CD4-positive, CD25-positive, alpha-beta regulatory T cell (primary cell): ENCODE measurements at places on chromosomes 11 and 22. TPM values are rescaled to one million over a fixed set of nuclear protein-coding genes. Genes with fewer than 3 reads are reported as not detected.

SPDYC gene
- not detected for total RNA-seq

TMA7B gene
- total RNA-seq, result 13.0 TPM

IFTAP gene
- total RNA-seq, result not detected

ST14 gene
- total RNA-seq, result not detected

PDE3B gene
- total RNA-seq, result 99.5 TPM

FIBIN gene
- total RNA-seq, result not detected

ZNF280B gene
- total RNA-seq, result 1.0 TPM

GPR137 gene
- 26.0 TPM for total RNA-seq

GRCh38 chr11:85127349-85127748, 499.8 kb downstream of the DLG2 start:
- no peak overlapping the region for H3K4me3 ChIP-seq
- no peak for DNase-seq
- no peak overlapping the region for H3K27ac ChIP-seq
- H3K36me3 ChIP-seq, result no peaks in the 10 kb centered on the region
- no peaks in the 10 kb centered on the region for H3K4me1 ChIP-seq

DNA sequence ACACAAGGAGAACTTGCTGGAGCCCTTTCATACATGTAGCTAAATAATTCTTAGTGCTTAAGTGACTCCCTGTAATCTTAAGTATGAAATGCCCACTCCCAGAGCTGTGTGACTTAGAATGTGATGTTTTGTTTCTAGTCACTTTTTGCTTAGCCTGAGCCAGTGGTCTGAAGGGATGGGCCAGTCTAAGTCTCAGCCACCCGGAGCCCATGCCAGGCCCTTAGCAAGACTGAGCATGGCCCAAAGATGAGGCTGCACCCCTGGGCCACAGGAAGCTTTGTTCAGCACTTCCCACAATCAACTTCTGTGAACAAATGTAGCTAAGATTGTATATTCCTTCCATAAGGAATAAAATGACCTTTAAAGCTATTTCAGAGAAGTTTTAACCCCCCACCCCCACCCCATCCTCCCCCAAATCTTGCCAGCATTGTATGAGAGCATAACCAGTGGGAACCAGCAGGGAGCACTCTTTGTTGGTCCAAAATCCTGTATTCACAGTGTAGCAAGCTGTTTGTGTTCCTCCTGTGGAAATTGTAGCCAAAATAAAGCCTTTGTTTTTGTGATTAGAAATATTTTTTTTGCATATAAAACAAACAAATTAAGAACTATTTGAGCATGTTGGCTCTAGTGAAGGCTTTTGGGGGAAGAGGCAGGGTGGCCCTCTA, 73.8 kb upstream of the GAL start:
- no peaks in the 10 kb centered on the region for H3K27me3 ChIP-seq
- H3K36me3 ChIP-seq, result peaks cover 98% of the 10 kb centered on the region
- H3K27ac ChIP-seq, result no peak overlapping the region
- H3K4me1 ChIP-seq, result no peaks in the 10 kb centered on the region
- no peak overlapping the region for H3K4me3 ChIP-seq
- no peak for DNase-seq

- H3K27ac ChIP-seq, result no peak overlapping the region
- peaks cover 3% of the 10 kb centered on the region for H3K27me3 ChIP-seq
- H3K36me3 ChIP-seq, result no peaks in the 10 kb centered on the region
- H3K4me3 ChIP-seq, result no peak overlapping the region
- no peak for DNase-seq
- peaks cover 12% of the 10 kb centered on the region for H3K4me1 ChIP-seq
These were observed 3.6 kb upstream of the AIFM3 start for GRCh38 chr22:20963201-20964052.

GRCh38 chr11:35058669-35059434, 80.1 kb upstream of the CD44 start:
- H3K27me3 ChIP-seq, result no peaks in the 10 kb centered on the region
- DNase-seq, result no peak
- peaks cover 17% of the 10 kb centered on the region for H3K4me1 ChIP-seq

GRCh38 chr22:19567157-19568009, 43.2 kb upstream of the CLDN5 start:
- H3K4me3 ChIP-seq, result no peak overlapping the region
- no peak overlapping the region for H3K27ac ChIP-seq
- DNase-seq, result no peak
- H3K36me3 ChIP-seq, result no peaks in the 10 kb centered on the region
- H3K4me1 ChIP-seq, result no peaks in the 10 kb centered on the region
- H3K27me3 ChIP-seq, result no peaks in the 10 kb centered on the region

DNA sequence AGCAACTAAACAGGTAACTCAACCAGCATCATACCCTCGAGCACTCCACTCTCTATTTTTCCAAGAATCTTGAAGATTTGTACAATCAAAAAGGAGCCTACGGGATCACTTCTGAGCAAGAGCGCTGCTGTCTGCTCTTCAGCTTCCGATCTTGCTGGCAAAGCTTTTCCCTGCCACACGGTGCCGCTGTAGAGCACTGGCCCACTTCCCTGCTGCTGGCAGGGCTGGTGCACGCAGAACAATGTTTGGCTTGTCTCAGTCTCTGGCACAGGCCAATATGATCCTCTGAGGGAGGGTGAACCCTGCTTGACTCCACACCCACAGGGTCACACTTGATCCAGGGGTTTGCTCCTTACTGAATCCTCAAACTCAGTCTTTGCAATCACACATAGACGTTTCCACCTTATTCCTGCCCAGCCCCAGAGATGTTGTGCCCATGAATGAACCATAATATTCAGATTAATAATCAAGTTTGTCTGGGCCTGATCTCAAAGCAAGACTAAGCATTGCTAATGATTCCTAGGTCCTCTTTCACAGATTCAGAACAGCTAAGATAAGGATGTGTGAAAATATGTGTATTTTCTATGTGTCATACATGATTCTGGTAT, 536.6 kb downstream of the SOX6 start:
- H3K27me3 ChIP-seq, result peaks cover 2% of the 10 kb centered on the region
- no peak overlapping the region for H3K27ac ChIP-seq
- H3K36me3 ChIP-seq, result no peaks in the 10 kb centered on the region
- no peak overlapping the region for H3K4me3 ChIP-seq
- H3K4me1 ChIP-seq, result no peaks in the 10 kb centered on the region

DNA sequence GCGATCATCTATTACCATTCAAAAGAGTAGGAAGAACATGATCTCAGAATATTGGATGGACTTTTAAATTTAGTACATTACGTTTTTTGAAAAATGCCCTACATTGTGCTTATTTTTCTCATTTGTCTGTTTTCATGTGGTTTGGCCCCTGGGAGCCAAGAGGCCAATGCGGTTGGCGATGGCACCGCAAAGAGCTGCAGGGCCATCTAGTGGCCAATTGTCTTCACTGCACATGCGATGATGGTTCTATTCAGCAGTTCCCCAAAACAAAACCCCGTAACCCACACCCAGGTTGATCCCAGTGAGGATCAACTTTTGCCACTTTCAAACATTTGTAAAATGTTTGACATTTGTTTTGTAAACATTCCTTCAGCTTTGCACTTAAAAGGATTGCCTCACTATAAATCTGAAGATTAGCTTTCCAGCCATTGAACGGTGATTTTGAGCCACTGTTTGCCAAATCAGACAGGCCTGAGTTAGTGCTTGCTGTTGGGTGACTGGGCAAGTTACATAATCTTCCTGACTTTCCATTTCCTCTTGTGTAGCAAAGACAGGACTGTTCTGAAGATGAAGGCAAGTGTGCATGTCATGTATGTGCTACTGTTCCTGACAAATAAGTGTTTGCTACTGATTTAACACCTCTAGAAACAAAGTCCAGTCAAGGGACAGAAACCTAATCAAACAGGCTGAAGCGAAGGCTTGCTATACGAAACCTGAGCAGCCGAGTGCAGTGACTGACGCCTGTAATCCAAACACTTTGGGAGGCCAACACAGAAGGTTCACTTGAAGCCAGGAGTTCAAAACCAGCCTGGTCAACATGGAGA, 29.2 kb upstream of the XBP1 start:
- no peak overlapping the region for H3K27ac ChIP-seq
- no peak overlapping the region for H3K4me3 ChIP-seq
- peak; percentile 59 for DNase-seq
- peaks cover 8% of the 10 kb centered on the region for H3K4me1 ChIP-seq
- H3K27me3 ChIP-seq, result no peaks in the 10 kb centered on the region

GRCh38 chr22:45428391-45429385, 15.2 kb downstream of the RIBC2 start:
- no peak overlapping the region for H3K4me3 ChIP-seq
- H3K27ac ChIP-seq, result no peak overlapping the region
- no peaks in the 10 kb centered on the region for H3K4me1 ChIP-seq
- H3K27me3 ChIP-seq, result no peaks in the 10 kb centered on the region
- DNase-seq, result no peak

- no peak for DNase-seq
- H3K27ac ChIP-seq, result no peak overlapping the region
- H3K4me3 ChIP-seq, result no peak overlapping the region
These were observed 373.2 kb downstream of the DDX10 start for GRCh38 chr11:109037856-109038780.
